ENCODE measurements at places on chromosomes 11 and 22.

GRCh38 chr22:47215851-47216250 is 453.4 kb downstream of the TBC1D22A start:
- no peak for DNase-seq

DNA sequence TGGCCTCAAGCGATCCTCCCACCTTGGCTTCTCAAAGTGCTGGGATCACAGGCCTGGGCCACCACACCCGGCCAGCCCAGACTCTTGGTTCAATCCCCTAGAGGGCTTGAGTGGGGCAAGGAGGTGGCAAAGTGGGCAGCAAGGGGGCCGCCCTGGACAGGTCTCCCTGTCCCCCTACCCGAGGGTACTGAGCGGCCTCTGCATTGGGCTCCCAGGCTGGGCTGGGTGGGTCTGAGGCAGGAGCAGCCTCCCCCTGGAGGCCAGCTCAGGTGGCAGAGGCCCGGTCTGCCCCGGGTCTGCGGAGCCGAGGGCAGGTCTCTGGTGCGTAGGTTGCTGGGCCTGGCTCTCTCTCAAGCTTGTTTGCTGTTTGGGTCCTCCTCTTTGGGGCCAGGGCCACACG is 22.4 kb upstream of the CCDC188 start:
- no peak for DNase-seq

GRCh38 chr11:35736952-35737351 is 74.4 kb downstream of the TRIM44 start:
- DNase-seq, result no peak

DNA sequence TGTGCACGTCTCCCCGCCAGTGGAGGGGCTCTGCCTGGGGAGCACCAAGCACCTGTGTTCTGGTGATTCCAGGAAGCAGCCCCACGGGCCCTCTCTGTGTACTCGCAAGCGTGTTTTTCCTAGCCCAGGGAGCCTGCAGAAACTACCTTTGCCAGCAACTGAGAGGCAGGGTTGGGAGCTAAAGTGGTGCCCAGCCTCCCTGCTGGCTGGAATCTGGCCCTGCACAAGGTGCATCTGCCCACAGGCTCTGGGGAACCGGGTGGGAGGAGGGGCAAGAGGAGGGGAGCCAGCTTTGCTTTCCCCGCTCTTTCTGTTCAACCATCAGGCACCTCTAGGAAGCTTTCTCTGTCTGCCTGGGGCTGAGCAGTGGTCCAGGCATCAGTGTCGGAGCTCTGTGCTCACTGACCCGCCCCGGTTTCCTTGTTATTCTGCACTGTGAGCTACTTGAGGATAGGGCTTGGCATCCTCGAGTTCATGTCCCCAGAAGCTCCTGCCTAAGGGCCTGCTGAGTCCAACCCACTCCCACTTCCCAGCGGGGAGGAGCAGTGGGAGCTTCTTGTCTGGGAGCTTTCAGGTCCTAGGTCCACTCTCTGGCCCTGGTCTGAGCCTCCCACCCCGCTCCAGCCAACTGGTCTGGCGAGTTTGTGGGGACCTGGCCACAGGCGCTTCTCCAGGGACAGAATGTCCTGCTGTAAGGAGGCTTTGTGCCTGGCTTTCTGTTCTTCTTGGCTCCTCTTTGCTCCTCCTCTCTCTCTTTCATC is 14.9 kb downstream of the DAGLA start:
- DNase-seq, result peak; percentile 80

DNA sequence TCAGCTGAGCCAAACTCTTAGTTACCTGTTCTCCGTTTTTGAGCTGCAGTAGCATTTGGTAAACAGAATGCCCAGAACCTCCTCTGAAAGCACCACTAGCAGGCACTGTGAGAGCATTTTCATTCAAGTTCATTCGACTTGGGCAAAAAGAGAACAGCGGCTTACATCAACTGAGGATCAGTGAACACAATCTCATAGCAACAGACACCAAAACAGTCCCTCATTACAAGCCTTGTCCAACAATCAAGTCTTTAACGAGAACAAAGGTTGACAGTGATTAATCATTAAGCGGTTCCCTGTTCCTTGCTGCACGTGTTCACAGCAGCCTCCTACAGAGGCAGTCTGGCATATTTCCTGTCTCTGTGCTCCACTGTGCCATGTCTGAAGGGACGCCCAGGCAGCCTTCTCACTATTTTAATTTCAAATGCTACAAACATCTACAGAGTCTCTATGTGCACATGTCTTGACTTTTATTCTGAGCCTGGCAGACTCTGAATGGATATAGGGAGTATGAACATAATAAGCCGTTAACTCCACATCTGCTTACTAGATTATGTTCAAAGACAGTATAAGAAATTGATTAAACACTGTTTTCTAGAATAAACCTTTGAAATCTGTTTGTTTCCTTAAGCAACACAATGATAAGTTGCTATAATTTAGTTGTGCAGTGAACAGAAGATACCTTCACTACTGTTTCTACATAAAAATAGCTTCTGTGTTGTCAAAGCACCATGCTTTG is 88.3 kb upstream of the MTMR2 start:
- DNase-seq, result peak; percentile 89

DNA sequence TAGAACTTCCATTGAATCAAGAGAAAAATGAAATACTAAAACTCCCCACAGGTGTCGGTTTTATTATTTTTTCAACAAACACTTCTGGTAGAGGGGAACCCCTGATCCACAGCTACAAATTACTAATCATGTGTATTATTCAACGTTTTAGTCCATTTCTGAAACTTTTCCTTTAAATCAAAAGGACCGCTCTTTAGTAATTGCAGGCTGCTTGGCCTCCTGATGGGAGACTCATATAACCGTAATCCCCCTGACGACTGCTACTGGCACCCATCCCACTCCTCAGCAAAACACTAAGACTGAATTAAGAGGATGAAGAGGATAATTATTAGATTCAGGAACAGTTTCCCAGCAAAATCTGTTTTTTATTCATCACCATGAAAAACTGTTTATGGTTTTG is 46.4 kb downstream of the PAX6 start:
- DNase-seq, result peak; percentile 88

GRCh38 chr11:35056391-35057093 is 82.4 kb upstream of the CD44 start:
- DNase-seq, result no peak

DNA sequence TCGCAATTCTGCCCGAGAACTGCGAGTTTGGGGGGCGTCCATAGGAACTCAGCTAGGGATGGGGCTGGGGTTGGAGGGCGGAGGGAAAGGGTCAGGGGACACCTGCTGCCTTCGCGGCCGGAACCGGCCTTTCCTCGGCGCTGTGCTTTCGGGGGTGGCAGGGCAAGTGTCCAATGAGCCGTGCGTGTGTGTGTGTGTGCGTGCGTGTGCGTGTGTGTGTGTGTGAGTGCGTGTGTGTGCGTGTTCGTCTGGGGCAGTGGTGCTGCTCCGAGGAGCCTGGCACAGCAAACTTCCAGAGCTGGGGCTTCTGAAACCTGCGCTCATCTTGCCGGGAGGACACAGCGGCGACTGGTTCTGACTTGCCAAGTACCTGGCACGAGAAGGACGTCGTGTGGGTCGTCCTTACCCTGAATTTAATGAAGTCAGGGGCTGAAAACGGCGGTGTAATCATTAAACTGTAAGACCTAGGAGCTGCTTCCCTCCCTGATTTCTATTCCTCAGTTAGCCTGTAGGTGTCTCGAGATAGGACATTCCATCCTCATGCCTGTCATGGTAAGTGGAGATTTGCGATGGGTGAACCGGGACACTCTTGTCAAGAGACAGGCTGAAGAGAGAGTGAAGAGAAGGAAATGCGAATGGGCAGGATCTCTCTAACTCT is 27.0 kb upstream of the AMOTL1 start:
- DNase-seq, result peak; percentile 70

- no peak for DNase-seq
These were observed 849 bp upstream of the TCF20 start for GRCh38 chr22:42271191-42271813.

GRCh38 chr11:86559311-86559945 is 113.0 kb downstream of the ME3 start:
- no peak for DNase-seq

GRCh38 chr11:35272391-35272902 is 133.5 kb downstream of the CD44 start:
- DNase-seq, result no peak

- DNase-seq, result no peak
These were observed 14.7 kb upstream of the PTS start for GRCh38 chr11:112211536-112211935.

GRCh38 chr11:7511401-7511800 is 2.4 kb upstream of the PPFIBP2 start:
- DNase-seq, result peak; percentile 5

DNA sequence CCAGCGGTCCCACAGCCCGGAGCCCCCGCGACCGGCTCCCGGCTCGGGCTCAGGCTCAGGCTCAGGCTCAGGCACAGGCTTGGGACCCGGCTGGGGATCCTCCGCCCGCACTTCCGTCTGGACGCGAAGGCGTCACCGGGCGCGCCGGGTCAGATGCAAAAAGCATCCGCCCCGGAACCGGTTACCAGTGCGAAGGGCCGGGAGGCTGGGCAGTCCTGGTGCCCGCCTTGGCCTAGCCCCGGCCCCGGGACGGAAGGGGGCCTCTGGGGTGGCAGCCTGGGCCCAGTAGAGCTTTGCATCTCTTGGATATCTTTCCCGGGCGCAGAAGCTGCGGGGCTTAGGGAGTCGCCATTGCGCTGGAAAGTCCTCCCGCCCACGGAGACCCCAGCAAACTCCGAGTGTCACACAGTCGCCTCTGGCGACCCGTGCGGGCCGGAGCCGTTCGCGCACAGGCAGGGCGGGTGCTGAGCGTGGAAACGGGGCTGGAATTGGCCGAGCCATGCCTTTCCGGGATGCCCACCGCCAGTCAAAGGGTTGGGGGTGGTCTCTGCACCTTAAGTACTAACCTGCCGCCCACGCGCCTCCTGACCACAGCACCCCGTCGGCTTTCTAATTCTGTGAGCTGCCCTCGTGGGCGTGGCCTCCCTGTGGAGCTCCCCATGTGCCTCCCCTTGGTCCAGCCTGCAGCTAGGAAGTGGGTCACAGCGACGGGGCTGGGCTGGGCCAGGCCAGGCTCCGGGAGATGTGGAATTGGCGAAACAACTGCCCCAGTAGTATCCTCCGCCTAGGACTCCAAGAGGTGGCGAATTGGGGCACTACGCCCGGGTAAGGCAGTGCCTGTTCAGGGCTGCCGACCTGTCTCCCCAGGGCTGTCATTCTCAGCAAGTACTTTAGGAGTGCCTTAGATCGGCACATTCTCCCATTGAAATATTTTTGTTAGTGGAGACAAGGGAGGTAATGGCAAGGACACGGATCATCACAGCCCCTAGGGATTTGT is at the start of gene TMEM9B:
TSS of gene TMEM9B (minus strand) at position 119 of the 997 bp plus-strand sequence. CDS start 129 bp downstream, outside the sequence.
- peak; percentile 82 for DNase-seq

GRCh38 chr11:4156571-4156970 is 62.0 kb downstream of the RRM1 start:
- DNase-seq, result no peak

DNA sequence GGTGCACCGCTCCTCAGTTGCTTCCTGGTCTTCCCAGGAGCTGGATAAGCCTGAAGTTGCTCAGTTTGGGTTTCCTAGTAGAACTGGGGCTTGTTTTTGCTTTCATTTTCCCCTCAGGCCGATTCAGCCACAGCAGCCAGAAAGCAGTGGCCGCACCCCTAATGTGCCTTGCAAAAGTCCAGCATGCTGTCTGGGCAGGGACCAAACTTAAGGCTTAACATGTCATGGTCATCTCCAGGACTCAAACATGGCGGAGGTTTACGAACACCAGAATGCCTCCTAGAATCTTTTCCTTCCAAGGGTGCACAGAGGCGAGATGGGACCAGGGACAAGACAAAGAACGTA is 2.5 kb downstream of the GNG3 start:
- no peak for DNase-seq

DNA sequence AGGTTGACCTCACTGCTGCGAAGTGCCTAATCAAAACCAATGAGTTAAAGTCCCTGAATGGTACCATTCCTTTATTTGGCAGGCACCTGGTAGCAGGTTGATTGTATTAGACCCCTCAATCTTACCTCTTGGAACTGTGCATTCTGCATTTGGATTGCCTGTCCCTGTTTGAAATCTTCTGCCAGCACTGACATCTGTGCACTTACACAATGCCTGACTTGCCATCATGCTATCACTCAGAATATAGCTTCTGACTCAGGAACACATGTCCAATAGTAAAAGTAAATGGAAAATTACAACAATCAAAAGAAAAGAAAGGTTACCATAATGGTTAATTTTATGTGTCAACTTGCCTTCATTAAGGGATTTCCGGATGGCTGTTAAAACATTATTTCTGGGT is 366.0 kb upstream of the PDGFD start:
- peak; percentile 90 for DNase-seq

GRCh38 chr11:91243051-91243450 is 981.6 kb upstream of the FAT3 start:
- no peak for DNase-seq

GRCh38 chr11:2538951-2539350 is 94.1 kb downstream of the KCNQ1 start:
- no peak for DNase-seq

DNA sequence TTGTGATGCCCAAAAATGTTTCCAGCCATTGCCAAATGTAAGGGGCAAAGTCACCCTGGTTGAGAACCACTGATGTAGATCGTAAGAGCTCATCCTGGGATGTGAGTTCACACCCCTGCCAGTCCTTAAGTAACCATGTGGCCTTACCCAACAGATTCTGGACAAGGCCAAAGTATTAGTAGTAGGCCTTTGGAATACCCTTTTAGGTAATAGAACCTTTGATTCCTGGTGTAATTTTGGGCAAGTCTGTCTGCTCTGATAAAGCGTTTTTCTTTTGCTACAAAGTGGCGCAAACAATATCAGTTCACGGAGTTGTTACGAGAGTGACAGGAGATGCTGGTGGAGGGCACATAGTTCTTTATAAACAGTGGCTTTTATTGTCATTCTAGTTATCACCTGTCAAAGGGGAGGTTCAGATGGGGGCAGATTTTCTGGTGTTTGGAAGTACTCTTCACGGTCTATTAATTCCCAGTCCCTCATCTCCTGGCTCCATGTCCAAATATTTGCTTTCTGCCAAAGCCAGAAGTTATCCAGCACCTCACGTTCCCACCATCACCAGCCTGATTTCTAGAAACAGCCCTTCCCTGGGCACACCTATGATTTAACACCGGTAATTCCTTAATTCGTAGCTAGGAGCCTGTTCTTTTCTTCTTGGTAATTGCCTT is 73.8 kb upstream of the CRYBB3 start:
- DNase-seq, result no peak

DNA sequence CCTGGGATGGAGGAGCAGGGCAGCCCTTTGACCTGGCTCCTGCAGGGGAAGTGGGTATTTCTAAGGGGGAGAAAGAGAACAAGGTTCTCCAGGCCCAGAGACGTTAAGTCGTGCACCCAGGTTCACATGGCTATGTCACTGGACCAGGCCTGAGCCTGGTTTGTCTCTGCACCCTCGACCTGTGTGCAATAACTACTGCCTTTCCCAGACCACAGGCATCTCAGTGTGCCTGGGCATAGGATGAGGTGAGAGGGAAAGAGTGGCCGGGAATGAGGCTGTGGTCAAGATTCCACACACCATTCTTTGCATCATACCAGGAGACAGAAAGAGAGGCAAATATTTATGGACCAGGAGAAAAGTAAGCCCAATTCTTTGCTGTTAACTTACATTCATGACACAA is 66.8 kb downstream of the PRR5L start:
- no peak for DNase-seq

- DNase-seq, result no peak
These were observed 197.1 kb downstream of the ETS1 start for GRCh38 chr11:128390246-128390645.

Measured in NCI-H446 (cell line).